ENCODE measurements at places on chromosomes 16 and 17. TPM values are rescaled to one million over a fixed set of nuclear protein-coding genes. Genes with fewer than 3 reads are reported as not detected.

Gene CDK5R1
- total RNA-seq: 1.3 TPM

Gene ARHGDIG
- total RNA-seq: 0.22 TPM

Gene ADAMTS18
- total RNA-seq: 13.9 TPM

Gene CDH11
- total RNA-seq: 3.4 TPM

Gene GRAPL
- 108 TPM for total RNA-seq

Gene BEAN1
- total RNA-seq: not detected

Gene TNP2
- total RNA-seq: not detected
